ENCODE measurements at places on chromosomes 6 and 20. TPM values are rescaled to one million over a fixed set of nuclear protein-coding genes. Genes with fewer than 3 reads are reported as not detected.

The EDN1 gene
- 54.8 TPM for total RNA-seq

The TRERF1 gene
- 8.6 TPM for total RNA-seq

DNA sequence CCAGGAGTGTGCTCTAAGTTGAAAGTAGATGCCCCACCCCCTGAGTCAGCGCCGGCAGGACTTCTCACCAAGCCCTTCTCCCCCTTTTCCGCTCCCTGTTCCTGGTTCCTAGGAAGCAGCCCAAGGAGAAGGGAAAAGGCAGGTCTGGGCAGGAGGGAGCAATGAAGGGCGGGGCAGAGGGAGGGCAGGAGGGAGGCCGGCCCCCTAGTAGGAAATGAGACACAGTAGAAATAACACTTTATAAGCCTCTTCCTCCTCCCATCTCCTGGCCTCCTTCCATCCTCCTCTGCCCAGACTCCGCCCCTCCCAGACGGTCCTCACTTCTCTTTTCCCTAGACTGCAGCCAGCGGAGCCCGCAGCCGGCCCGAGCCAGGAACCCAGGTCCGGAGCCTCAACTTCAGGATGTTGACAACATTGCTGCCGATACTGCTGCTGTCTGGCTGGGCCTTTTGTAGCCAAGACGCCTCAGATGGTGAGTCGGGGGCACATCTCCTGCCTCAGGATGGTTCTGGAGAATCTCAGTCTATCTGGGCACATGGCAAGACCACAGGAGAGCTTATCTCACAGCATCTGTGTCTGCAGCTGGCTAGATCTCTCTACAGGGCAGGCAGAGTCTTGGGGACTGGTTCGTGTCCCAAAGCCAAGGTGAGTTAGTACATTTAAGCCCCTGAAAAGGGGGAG, at the start of gene PROCR:
PROCR (plus strand) TSS at position 320 of the 681 bp plus-strand sequence; CDS start at position 403, 83 bp downstream.
- H3K4me3 ChIP-seq = peak within 1 kb of the TSS; percentile 66
- peaks cover 3% of the 10 kb centered on the region for H3K36me3 ChIP-seq
- H3K27me3 ChIP-seq = no peaks in the 10 kb centered on the region

The OR10C1 gene
- not detected for total RNA-seq

The ZNF165 gene
- 0.48 TPM for total RNA-seq

DNA sequence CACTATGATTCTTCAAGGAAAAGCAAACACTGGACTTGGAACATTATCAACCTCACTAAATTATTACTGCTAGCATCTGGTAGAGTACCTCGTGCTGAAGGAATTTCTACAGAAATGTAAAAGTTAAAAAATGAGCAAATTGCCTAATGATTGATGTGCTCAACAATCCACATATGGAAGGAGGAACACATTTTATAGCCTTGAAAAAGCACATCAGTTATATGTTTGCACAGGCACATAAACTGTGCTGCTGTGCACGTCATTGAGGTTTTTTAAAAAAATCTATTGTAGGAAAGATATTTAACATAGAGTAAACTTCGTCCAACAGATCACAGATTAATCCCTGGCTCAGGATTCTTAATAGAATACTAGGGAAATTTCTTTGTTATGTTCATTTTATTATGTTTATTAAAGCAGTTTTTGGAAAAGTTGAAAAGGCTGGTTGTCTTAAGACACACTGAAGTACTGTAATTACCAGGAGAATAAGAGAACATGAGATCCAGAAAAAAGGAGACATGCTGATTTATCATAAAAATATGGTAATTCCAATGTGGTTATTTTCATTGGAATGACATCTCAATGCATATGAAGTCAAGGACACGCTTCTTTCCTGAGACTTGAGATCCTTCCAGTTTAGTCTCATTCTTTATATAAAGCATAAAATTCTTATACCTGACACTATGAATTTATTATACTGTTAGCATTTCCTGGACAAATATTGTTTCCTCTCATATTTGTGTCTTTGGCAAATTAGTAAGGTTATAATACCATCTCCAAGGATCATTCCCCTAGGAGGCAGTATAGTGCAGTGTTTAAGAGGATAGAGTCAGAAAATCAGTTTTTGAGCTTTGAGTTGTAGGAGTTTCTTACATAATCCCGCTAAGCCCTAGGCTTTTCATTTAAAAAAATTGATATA, 511.1 kb downstream of the TENT5A start:
- DNase-seq = peak; percentile 56
- no peaks in the 10 kb centered on the region for H3K27me3 ChIP-seq
- H3K27ac ChIP-seq = no peak overlapping the region
- no peaks in the 10 kb centered on the region for H3K36me3 ChIP-seq
- H3K4me3 ChIP-seq = no peak overlapping the region
- H3K4me1 ChIP-seq = no peaks in the 10 kb centered on the region

- no peak overlapping the region for H3K4me3 ChIP-seq
- H3K36me3 ChIP-seq = no peaks in the 10 kb centered on the region
- peak; percentile 87 for DNase-seq
- no peaks in the 10 kb centered on the region for H3K27me3 ChIP-seq
- H3K27ac ChIP-seq = peak overlapping the region; percentile 31
- peaks cover 12% of the 10 kb centered on the region for H3K4me1 ChIP-seq
Observed at GRCh38 chr6:161242779-161243693, 30.8 kb downstream of the AGPAT4 start.

DNA sequence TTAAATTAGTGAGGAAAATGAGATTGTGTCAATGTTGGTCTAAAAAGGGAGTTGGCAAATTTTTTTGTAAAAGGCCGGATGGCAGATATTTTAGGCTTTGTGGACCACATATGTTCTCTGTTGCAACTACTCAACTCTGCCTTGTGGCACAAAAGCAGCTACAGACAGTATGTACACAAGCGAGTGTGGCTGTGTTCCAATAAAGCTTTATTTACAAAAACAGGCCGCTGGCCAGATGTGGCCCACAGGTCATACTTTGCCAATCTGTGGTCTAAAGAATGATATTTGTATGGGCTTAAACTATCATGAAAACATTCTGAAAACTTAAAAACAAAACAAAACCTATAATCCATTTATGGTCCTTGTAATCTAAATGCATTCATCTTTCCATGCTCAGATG, 228.3 kb downstream of the CLIC5 start:
- no peak for DNase-seq
- no peak overlapping the region for H3K27ac ChIP-seq
- H3K4me1 ChIP-seq = peaks cover 13% of the 10 kb centered on the region
- no peak overlapping the region for H3K4me3 ChIP-seq
- no peaks in the 10 kb centered on the region for H3K27me3 ChIP-seq

DNA sequence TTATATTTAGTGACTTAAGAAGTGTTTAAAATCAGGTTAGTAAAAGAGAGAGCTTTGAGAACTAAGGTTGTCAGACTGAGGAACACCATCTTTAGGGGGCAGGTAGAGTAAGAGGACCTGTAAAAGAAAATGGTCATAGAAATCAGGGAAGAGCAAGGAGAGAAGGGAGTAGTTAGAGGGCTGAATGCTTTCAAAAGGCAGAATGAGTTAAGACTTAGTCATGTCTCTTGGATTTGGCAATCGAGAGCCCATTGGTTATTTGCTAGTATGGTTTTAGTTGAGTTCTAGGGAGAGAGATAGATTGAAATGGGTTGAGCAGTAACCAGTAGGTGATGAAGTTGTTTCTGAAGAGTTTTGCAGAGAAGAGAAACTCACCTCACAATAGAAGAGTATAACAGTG, 51.1 kb downstream of the RALGAPB start:
- peaks cover 26% of the 10 kb centered on the region for H3K36me3 ChIP-seq
- H3K4me3 ChIP-seq = no peak overlapping the region
- H3K27me3 ChIP-seq = no peaks in the 10 kb centered on the region
- peak; percentile 30 for DNase-seq

DNA sequence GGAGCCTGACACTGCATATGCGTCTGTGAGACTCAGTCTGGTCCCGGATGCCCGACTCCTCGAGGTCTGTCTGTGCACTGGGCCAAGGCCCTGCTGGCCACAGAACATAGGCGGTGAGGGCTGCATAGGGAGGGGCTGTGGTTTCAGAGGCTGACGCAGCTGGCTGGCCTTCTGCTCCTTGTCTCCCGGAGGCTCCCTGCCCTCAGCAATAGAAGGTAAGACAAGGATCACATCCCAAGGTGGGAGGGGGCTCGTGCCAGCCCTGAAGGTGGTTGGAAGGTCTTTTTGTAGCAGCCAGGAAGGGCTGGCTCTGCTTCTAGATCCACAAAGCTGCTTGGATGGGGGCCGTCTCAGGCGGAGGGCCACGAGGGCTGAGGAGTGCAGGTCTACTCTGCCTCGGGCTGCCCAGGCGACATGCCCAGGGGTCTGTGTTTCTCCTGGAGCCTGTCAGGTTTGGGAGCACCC, 239.8 kb upstream of the SULF2 start:
- H3K36me3 ChIP-seq = no peaks in the 10 kb centered on the region
- no peak overlapping the region for H3K4me3 ChIP-seq
- DNase-seq = peak; percentile 98
- H3K27ac ChIP-seq = peak overlapping the region; percentile 78
- H3K4me1 ChIP-seq = peaks cover 14% of the 10 kb centered on the region

The PCK1 gene
- total RNA-seq = not detected

The CAP2 gene
- total RNA-seq = 49.1 TPM

The HRH3 gene
- total RNA-seq = 0.07 TPM

The RSPO4 gene
- total RNA-seq = 0.34 TPM

DNA sequence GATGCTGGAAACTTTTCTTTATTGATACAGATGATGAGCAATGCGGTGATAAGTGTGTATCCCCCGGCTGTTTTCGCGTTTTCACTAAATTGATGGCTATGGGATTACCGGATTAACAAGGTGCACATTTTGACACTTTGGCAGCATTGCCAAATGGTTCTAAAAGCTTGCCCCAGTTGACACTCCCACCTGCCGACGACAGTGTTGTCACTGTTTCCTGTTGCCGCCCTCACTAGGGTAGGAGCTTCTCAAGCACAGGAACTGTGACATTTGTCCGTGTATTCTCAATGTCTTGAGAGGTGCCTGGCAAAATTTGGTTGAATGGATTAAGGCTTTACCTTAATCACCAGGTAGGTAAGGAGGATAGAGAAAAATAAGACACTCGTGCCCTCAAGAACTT, 9.8 kb upstream of the MAPK13 start:
- H3K4me1 ChIP-seq = peaks cover 3% of the 10 kb centered on the region
- H3K36me3 ChIP-seq = no peaks in the 10 kb centered on the region
- H3K27me3 ChIP-seq = no peaks in the 10 kb centered on the region
- H3K27ac ChIP-seq = no peak overlapping the region
- H3K4me3 ChIP-seq = no peak overlapping the region

DNA sequence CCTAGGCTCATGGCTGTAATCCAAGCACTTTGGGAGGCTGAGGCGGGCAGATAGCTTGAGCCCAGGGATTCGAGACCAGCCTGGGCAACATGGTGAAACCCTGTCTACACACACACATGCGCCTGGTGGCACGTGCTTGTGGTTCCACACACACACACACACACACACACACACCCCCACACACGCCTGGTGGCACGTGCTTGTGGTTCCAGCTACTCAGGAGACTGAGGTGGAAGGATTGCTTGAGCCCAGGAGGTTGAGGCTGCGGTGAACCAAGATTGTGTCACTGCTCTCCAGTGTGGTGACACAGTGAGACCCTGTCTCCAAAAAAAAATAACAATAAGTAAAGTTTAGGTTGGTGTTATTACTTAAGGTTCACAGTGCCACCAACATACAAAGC, 165.8 kb downstream of the ZFAND3 start:
- no peak for DNase-seq
- peaks cover 24% of the 10 kb centered on the region for H3K4me1 ChIP-seq

The EYA4 gene
- 1.3 TPM for total RNA-seq

The OVOL2 gene
- total RNA-seq = 0.57 TPM

- peaks cover 10% of the 10 kb centered on the region for H3K27me3 ChIP-seq
- DNase-seq = no peak
- H3K36me3 ChIP-seq = no peaks in the 10 kb centered on the region
Observed at GRCh38 chr6:4774296-4774695, 1.9 kb upstream of the CDYL start.

- no peak overlapping the region for H3K4me3 ChIP-seq
- no peaks in the 10 kb centered on the region for H3K27me3 ChIP-seq
- H3K27ac ChIP-seq = no peak overlapping the region
Observed at GRCh38 chr6:35140639-35141006, 516 bp downstream of the TCP11 start.

DNA sequence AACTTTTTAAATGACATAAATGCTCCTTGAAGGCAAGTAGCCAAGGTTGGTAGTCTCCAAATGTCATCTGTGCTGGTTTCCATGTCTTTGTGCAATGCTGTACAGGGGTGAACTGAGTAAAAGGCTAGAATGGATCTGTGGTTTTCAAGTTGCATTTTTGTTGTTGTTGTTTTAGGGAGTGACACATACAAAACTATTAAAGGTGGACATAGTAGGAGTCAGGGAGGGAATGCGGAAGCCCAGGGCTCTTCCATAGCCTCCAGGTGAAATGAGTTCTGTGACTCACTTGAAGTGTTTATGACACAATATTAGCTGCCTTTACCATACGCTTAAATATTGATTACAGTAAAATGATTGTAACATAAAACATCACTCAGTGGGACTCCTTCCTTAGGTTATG, 22.5 kb upstream of the QKI start:
- no peaks in the 10 kb centered on the region for H3K36me3 ChIP-seq
- no peak for DNase-seq
- H3K4me3 ChIP-seq = no peak overlapping the region
- no peak overlapping the region for H3K27ac ChIP-seq
- H3K4me1 ChIP-seq = peaks cover 22% of the 10 kb centered on the region
- H3K27me3 ChIP-seq = no peaks in the 10 kb centered on the region

- no peak overlapping the region for H3K4me3 ChIP-seq
- H3K36me3 ChIP-seq = no peaks in the 10 kb centered on the region
- H3K27ac ChIP-seq = no peak overlapping the region
- H3K4me1 ChIP-seq = no peaks in the 10 kb centered on the region
- no peak for DNase-seq
Observed at GRCh38 chr20:39630215-39630908, 668.2 kb downstream of the DHX35 start.

DNA sequence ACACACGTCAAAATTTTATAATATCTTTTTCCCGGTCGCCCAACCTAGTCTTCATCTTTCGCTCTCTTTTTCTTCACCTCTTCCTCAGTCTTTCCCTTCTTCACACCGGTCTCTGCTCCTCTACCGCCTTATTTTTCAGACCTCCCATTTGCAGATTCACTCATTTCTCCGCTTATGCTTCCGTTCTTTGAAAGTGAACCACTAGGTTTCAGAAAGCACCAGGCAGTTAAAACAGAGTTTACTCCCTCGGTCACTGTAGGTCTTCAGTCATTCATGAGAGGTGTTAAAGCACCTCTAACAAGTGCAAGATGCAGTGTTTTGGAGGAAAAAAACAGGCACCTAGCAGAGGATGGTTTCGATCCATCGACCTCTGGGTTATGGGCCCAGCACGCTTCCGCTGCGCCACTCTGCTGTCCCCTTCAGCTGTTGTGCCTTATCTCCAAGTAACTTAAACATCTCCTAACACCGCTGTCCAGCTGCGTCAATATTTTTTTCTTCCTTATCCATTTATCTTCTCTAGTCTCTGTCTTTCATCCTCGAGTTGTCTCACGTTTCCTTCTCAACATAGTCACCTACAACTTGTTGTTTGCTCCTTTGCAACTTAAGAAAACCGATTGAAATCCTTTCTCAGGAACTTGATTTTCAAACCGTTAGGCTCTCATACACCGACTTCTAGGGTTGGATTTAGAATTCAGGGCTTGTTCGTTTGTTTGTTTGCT, 119.7 kb upstream of the ZNF184 start:
- peaks cover 5% of the 10 kb centered on the region for H3K4me1 ChIP-seq
- peak; percentile 83 for DNase-seq
- H3K36me3 ChIP-seq = no peaks in the 10 kb centered on the region

All from astrocyte (in vitro differentiated cells and primary cell).